ENCODE measurements at places on chromosomes 16 and 17.

DNA sequence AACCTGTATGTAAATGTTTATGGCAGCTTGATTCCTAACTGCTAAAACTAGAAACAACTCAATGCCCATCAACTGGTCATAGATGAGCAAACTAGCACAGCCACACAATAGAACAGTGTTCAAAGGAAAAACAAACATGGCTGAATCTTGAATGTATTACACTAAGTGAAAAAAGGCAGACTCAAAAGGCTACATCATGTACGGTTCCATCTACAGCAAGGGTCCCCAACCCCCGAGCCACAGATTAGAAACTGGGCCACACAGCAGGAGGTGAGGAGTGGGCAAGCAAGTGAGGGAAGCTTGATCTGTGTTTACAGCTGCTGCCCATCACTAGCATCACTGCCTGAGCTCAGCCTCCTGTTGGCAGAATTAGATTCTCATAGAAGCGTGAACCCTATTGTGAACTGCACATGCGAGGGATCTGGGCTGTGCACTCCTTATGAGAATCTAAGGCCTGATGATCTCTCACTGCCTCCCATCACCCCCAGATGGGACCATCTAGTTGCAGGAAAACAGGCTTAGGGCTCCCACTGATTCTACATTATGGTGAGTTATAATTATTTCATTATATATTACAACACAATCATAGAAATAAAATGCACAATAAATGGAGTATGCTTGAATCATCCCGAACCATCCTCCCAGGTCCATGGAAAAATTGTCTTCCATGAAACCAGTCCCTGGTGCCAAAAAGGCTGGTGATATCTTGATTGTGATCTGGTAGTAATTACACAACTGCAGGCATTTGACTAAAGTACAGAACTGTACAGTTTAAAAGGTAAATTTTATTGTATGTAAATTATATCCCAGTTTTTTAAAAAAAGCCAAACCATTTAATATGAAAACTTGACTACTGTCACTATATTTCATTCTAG, 7.7 kb downstream of the CEP20 start:
- DNase-seq = no peak

- DNase-seq = no peak
Measured at GRCh38 chr17:81992306-81993102, 15.1 kb downstream of the ASPSCR1 start.

GRCh38 chr17:77863814-77864161, 94.7 kb upstream of the TNRC6C start:
- DNase-seq = no peak

DNA sequence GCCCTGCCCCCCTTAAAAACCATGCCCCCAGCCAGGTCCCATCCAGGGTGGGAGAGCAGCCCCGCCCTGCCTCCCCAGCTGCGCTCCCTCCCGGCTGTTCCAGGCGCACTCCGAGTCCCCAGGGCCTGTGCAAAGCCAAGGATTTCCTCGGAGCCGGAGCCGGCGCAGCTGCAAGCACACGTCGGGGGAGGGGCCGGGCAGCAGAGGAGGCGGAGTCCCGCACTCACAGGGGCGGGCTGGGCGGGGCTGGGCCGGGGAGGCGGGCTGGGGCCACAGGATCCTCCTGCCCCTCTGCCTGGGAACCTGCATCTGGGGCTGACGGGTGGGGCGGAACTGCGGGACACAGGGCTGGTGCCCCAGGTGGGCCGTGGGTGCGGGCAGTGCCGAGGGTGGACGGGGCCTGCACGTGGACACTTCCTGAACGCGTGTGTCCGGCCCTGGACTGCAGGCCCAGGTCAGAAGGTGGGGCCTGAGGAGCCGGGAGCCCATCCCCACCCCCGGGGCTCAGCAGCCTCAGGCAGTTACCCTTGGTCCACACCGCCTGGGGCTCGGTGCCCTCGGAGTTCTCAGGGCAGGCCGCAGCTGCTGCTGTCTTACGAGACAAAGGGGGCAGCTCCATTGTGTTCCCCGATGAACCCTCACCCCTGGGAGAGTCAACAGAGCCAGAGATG, 24.0 kb upstream of the SSTR5 start:
- DNase-seq = peak; percentile 90

DNA sequence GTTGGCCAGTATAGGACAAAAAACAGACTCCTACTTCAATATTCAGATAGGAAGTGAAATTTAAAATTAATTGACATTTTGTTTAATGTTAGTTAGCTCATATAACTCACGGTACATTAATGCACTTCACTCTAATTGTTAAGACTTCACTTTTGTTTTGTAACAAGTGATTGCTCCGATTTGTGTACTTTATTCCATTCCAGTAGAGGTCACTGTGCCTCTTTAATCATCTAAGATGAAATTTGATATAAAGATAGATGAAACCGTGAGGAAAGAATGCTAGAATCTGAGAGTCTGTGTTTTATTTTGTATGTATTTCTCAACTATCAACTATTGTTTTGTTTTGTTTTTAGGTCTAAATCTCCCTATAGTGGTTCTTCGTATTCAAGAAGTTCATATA, 29.0 kb downstream of the RBBP6 start:
- DNase-seq = no peak

DNA sequence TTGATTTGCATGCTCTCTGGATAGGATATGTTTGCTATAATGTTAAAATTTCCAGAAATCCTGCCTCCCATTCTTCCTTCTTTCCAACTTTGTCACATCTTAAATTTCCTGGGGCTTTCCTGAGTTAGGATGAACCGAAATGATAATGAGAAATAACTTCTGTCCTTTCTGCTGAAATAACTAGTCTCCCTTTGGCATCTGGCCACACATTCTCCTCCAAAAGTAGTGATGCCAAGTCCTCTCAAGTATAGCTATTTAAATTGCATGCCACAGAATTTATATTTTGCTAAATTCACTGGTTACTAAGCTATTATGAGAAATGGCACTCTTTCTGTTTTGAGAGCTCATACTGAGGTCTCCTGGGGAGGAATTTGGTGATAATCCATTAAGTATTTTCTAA, 30.6 kb downstream of the FAM20A start:
- no peak for DNase-seq

- DNase-seq = no peak
Measured at GRCh38 chr16:2295056-2295798, 27.3 kb upstream of the RNPS1 start.

GRCh38 chr17:72970246-72970645, 122.2 kb downstream of the SLC39A11 start:
- DNase-seq = no peak

DNA sequence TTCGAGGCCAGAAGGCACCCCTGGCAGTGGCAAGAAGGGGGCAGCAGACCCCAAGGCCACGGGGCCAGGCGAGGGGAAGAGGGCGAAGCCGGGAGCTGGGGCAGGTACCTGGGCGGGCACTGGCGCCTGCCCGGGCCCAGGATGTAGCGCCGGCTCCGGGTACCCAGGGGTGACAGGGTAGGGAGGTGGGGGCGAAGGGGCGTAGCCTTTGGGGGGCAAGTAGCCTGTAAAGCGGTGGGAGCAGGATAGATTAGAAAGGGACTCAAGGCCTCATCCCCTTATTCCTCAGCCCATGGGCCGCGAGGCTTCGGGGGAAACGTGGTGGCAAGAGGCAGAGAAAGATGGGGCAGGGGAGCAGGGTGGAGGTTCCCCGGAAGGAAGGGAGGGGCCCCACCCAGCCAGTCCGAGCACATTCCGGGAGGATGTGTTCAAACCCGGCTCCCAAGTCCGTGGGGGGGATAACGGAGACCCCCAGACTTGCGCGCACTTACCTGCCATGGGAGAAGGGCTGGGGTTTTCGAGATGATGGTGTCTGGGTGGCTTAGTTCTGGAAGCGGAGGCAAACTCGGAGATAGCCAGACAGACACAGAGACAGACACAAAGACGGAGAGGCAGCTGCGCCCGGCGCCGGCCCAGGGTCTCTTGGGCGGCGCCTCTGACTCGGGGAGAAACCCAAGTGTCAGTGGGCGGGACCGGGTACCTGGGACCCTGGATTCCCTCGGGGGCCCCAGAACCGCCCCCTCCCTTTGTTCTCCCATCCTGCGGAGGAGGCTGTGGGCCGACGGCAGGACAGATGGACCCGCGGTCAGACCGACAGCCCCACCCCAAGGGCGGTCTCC, 493 bp downstream of the PLSCR3 start:
- peak; percentile 56 for DNase-seq

DNA sequence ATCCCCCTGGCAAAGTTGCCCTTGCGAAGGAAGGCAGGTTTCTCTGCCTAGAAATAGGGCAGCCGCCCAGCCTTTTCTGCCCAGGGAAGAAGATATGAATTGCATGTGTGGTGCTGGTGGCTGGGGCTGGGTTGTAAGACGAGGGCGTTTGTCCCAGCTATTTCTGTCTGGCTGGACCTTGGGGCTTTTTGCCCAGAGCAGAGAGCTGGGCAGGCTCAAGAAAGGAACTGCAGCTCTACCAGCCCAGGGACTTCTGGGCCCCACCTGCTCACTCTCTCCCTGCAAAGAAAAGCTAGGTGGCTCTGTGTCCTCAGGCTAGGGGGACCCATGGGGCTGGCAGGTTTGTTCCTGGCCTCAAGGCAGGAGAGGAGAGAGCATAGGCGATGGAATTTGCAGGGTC, 586 bp downstream of the CACNG1 start:
- DNase-seq = no peak

DNA sequence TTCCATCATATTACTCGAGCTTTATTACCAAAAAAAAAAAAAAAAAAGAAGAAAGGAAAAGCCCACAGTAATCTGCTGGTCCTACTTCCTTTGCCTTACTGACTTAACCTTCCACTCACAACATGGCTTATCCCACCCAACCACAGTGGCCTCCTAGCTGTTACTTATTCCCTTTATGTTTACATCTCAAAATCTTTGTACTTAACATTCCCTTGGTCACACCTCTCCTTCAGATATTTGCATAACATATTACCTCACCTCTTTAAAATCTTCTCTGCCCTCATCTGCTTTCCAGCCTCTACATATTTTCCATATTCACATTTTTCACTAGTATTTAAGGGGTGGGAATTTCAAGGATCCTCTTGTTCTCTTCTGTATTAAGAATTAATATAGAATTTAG, 327.0 kb upstream of the TBX2 start:
- DNase-seq = no peak

GRCh38 chr16:9345880-9346279, 254.4 kb downstream of the HAPSTR1 start:
- no peak for DNase-seq
